ENCODE measurements at places on chromosomes 13 and 19. TPM values are rescaled to one million over a fixed set of nuclear protein-coding genes. Genes with fewer than 3 reads are reported as not detected.

DNA sequence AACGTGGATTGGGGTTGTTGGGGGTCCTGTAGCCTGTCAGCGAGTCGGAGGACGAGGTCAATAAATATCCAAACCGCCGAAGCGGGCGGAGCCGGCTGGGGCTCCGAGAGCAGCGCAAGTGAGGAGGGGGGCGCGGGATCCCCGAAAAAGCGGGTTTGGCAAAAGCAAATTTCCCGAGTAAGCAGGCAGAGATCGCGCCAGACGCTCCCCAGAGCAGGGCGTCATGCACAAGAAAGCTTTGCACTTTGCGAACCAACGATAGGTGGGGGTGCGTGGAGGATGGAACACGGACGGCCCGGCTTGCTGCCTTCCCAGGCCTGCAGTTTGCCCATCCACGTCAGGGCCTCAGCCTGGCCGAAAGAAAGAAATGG is 754 bp upstream of the SIX5 start:
- no peak for DNase-seq

GRCh38 chr19:44371815-44372480 is 15.5 kb upstream of the ZNF112 start:
- DNase-seq, result no peak

- no peak for DNase-seq
These were observed 97.7 kb downstream of the SPACA7 start for GRCh38 chr13:112473818-112474217.

DNA sequence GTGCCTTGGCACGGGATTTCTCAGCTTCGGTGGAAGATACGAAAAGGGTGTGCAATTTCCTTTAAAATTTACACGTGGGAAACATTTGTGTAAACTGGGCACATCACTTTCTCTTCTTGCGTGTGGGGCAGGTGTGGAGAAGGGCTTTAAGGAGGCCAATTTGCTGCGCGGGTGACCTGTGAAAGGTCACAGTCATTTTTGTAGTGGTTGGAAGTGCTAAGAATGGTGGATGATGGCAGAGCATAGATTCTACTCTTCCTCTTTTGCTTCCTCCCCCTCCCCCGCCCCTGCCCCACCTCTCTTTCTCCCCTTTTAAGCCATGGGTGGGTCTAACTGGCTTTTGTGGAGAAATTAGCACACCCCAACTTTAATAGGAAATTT is 7.2 kb downstream of the SLITRK5 start:
- no peak for DNase-seq

- DNase-seq, result no peak
These were observed 108.2 kb downstream of the EDNRB start for GRCh38 chr13:77810430-77810829.

DNA sequence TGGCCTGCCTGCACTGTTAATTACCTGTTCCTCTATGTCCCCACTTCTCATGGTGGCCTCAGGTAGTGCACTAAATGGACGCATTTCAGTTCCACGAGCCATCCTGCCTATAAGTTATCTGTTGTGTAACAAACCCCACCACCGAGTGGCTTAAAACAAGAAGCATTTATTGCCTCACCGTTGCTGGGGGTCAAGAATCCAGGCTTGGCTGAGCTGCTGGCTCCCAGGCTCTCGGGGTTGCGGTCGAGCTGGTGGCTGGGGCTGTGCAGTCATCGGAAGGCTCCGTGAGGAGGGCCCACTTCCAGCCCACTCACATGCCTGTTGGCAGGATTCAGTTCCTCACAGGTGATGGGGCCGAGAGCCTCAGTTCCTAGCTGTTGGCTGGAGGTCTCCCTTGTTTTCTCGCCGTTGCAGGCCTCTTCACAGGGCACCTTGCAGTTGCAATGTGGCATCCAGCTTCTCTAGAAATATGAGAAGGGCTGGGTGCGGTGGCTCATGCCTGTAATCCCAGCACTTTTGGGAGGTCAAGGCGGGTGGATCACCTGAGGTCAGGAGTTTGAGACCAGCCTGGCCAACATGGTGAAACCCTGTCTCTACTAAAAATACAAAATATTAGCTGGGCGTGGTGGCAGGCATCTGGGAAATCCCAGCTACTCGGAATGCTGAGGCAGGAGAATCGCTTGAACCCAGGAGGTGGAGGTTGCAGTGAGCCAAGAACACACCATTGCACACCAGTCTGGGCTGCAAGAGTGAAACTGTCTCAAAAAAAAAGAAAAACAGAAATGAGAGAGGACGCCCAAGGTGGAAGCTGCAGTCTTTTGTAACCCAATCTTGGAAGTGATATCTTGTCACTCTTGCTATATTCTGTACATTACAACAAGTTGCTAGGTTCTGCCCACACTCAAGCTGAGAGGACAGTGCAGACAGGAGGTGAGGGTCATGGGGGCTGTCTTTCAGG is 6.5 kb upstream of the PTOV1 start:
- no peak for DNase-seq

The NXNL1 gene
- total RNA-seq, result not detected

The DLL3 gene
- total RNA-seq, result 0.23 TPM

GRCh38 chr19:44498988-44499387 is 1.3 kb downstream of the ZNF180 start:
- no peak for DNase-seq

The SLC6A16 gene
- 3.7 TPM for total RNA-seq

DNA sequence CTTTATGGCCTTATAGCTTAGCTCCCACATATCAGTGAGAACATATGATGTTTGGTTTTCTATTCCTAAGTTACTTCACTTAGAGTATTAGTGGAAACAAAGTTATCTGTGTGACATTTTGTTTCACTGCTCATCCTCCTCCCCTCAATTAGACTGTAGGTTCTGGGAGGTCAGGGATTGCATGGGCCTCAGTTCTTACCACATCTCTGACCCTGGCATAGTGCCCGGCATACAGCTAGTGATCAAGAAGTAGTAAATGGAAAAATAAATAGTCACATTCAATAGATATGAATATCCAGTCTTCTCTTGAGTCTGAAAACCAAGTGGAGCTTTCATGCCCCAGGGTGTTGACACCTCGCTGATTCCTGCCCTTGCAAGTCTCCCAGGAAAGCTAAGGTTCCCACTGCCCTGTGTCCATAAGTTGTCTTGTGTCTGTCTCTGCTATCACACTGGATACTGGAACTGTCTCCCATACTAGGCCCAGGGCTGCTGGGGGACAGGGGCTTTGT is 249.5 kb upstream of the TSHZ3 start:
- no peak for DNase-seq

DNA sequence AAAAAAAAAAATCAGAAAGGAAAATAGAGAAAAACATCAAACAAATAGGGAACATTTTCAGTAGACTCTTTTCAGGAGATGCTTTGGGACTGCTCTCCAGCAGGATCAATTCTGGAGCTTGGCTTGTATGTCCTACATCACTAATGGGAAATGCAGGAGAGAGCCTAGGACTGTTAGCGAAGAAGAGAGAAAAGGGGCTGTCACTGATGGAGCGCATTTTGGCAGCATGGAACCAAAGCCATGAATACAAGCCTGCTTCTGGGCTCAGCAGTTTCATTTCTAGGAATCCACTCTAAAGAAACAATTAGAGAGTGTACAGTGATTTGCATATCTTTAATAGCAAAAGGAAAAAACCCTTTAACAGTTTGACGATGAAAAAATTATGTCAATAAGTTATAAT is 203.9 kb downstream of the NUFIP1 start:
- DNase-seq, result no peak

DNA sequence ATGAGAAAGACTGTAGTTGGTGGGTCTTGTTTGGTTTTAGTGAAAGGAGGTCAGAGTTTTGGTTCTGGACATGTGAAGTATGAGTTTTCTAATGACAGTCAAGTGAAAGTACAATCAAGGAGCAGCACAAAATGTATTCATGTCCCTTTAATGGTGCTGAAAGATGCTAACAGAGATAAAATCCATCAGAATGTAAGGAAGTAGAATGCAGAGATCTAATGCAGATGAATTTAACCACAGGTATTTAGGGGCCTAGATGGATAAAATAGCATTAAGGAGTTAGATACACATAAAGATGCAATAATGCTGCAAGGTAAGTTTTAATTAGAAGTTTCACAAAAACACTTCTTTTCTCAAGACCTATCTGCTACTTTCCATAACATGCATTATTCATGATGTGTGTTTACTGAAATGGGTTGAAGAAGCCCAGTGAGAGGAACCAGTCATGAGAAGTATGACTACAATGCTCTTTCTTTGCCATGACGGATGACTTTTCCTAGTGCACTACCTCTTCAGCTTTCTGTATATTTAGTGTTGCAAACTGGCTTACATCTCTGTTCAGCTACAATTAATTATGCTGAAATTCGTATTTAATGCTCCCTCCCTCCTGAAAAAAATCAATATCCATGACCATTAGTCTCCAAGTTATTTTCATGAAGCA is 222.9 kb upstream of the HTR2A start:
- DNase-seq, result no peak

DNA sequence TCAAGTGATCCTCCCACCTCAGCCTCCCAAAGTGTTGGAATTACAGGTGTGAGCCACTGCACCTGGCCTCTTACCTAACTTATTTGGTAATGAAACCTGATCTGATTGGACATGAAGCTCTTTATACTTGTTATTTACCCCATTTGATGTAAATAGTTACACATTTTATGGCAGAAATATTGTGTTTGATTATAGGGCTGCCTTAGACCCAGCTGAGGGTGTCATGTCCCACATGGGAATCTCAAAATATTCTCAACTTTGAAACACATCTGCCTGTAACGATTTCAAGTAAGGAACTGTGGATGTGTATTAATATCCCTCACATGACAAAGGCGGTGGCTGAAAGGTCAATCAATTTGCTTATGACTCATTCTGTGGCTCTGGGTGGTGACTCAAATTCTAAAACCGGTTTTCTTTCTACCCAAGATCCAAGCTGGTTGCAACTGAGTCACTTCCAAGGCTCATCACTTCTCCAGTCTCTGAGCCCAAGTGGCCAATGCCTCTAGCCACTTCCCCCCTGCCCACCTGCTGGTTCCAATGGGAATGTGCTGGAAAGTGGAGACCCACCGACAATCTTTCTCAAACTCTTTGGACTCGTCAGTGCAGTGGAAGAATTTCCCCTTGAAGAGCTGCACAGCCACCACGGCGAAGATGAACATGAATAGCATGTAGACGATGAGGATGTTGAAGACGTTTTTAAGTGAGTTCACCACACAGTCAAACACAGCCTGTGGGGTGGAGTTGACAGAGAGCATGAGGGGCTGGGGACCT is 110.9 kb downstream of the IER2 start:
- DNase-seq, result no peak

GRCh38 chr13:26469602-26470001 is 87.9 kb upstream of the WASF3 start:
- DNase-seq, result no peak

GRCh38 chr13:108350579-108350978 is 81.1 kb downstream of the TNFSF13B start:
- no peak for DNase-seq

GRCh38 chr19:21485926-21486325 is 19.5 kb upstream of the ZNF429 start:
- DNase-seq, result no peak

The SEMA6B gene
- total RNA-seq, result 1.3 TPM

Measured in activated naive CD8-positive, alpha-beta T cell treated with anti-CD3 and anti-CD28 coated beads, Interleukin-2, amount 10 ng/mL, durations not matched to agents 7 days and 5 days (primary cell).